Thoracic aorta (tissue), 2 donors: ENCODE measurements at places on chromosomes 1 and 21.

- no peak for DNase-seq
Observed at GRCh38 chr1:174158767-174159251, 511 bp upstream of the RABGAP1L start.

GRCh38 chr1:77349275-77349674, 67.5 kb downstream of the AK5 start:
- no peak for DNase-seq

- no peak for DNase-seq
Observed at GRCh38 chr1:182857212-182857611, 18.1 kb downstream of the DHX9 start.

DNA sequence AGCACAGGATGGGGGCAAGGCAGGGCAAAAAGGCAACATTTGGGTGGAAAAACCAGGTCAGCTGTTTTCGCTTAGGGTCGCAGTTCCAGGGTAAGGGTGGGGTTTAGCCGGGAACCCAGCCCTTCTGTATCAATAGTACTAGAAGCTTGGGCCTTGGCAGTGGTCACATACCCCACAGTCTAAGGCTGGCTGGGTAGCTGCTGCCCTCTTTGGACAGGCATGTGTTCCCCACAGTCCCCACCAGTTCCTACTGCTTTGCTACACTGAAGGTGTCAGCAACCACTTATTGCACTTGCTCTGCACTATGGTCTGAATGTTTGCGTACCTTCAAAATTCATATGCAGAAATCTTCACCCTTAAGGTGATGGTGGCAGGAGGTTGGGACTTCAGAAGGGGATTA, 349.8 kb downstream of the LTN1 start:
- no peak for DNase-seq

DNA sequence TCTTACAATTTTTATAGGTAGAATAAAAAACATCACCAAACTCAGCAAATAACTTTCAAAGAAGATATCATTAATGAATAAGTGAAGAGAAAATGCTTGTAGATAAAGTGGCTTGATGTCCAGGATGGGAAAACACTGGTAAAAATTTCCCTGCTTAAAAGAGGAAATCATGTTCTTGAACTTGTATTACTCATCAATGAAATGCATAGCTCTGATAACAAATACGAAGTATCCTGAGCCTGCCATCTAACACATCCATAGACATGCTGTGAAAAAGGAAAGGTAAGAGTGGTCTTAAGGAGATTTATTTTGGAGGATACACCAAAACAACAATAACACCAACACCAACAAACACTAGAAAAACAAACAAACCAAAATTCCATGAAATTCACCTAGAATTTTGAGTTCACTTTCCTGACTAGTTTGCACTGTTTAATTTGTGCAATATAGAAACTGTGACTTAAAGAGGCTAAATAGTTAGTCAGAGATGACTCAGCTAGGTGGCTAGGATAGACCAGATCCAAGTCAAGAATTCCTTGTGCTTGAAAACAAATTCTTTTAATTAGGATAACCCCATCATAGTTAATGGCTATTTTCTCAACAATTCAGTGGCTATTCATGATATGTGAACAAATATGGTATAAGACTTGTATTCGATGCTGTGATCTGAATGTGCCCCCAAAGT, 179.8 kb upstream of the KCNK2 start:
- DNase-seq = no peak

- no peak for DNase-seq
Observed at GRCh38 chr1:191697556-191697955, 460.7 kb upstream of the RGS18 start.

DNA sequence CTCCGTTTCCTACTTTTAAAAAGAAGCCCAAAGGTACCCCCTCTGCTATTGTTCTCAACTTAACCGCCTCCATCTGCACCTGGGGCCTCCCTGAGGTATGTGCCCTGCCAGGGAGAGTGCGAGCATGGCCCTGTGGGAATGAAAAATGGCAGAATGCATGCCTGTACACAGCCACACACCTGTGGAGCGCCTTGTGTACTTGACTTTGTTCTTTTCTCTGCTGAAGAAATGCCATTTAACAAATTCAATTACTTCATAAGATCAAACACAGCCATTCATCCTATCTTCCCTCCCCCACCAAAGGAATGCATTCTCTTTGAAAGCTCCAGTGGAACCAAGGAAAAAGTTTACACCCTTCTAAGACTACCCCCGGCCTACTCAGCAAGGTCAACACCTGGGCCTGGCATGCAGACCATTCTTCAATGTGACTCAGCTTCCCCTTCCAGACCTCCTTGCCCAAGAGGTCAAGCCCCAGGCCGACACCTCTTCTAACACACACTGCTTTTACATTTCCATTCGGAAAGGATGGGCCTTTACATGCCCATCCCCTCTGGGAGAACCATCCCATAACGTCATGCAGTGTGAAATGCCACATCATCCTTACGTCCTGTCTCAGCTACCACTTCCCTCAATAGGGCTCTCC, 123.7 kb downstream of the SMYD2 start:
- DNase-seq = no peak

DNA sequence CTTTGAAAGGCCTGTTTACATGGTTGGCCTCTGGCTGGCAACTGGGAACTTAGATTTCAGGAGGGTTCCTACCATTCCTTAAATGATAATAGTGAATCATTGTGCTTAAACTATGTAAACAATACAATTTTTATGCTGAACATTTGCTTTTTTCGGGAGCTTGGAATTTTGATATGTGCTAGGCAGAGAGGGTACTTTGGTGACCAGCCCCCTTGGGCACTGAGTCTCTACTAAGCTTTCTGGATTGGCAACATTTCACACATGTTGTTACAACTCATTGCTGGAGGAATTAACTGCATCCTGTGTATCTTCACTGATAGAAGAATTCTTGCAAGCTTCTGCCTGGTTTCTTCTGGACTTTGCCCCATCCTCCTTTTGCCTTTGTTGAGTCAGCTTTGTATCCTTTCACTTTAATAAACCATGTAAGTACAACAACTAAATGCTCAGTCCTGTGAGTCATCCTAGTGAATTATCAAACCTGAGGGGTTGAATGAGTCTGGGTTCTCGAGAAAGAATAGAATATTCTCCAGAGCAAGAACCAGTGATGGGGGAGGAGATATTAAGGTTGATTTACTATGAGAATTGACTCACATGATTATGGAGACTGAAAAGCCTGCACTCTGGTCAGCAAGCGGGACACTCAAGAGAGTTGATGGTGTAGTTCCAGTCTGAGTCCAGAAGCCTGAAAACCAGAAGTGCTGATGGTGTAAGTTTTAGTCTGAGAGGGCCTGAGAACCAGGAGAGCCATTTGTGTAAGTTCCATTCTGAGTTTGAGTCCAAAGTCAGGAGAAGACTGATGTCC, 3.1 kb upstream of the SLC16A4 start:
- no peak for DNase-seq

- DNase-seq = no peak
Observed at GRCh38 chr1:1926346-1926811, 7.3 kb upstream of the TMEM52 start.

- no peak for DNase-seq
Observed at GRCh38 chr21:41411449-41412089, 14.5 kb upstream of the MX1 start.

DNA sequence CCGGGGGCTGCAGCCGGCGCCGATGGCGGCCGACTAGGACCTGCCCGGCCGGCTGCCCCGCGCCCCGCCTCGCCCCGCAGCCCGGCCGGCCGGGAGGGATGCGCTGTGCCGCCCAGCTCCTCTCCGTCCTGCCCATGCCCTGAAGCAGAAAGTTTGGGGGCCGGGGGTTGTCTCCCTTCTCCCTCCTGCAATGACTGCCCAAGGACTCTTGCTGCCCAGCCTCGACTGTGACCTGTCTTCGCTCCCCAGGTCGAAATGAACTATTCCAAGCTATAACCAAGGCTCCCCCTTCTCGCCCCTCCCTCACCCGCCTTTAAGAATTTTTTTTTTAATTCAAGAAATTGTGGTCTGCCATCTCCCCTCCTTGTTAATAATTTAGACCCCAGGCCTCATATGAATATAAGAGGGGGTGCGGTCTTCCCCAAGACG, 361 bp downstream of the TMCC2 start:
- no peak for DNase-seq

GRCh38 chr1:16006552-16007485, 2.8 kb downstream of the SRARP start:
- no peak for DNase-seq

- DNase-seq = no peak
Observed at GRCh38 chr1:119363162-119363561, 5.4 kb upstream of the HAO2 start.

DNA sequence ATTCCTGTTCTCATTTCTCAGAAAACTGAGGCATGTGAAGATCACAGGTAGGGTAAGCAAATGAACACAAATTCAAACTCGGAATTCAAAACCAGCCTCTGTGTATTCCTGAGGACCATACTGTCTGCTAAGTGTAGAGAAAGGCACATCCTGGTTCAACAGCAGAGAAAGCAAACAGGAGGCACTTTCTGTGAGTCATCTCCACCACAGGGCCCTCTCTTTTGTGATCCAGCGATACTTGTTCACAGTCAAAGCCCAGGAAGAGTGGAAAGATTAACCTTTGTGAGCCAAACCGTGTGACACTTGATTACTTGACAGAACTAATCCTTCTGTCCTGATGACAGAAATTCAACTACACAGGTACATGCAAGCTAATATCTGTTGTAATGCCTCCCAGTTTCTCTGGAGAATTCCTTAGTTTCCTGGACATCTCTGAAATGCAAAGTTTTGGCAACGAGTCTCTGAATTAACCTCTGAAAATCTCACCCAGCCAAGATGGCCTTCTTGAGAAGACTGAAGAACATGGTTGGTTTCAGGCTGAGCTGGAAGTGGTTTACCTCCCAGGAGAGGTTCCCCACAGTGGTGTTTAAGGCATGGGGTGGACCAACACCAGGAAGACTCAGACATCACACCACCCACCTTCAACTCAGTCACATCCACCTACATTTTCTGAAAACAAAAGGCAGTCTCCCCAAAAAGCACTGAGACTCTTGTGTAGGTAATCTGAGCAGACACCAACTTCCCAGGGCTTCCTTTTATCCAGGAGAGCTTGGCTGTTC, 98.2 kb upstream of the ERG start:
- no peak for DNase-seq
